ENCODE measurements at places on chromosomes 1 and 21. TPM values are rescaled to one million over a fixed set of nuclear protein-coding genes. Genes with fewer than 3 reads are reported as not detected.

DNA sequence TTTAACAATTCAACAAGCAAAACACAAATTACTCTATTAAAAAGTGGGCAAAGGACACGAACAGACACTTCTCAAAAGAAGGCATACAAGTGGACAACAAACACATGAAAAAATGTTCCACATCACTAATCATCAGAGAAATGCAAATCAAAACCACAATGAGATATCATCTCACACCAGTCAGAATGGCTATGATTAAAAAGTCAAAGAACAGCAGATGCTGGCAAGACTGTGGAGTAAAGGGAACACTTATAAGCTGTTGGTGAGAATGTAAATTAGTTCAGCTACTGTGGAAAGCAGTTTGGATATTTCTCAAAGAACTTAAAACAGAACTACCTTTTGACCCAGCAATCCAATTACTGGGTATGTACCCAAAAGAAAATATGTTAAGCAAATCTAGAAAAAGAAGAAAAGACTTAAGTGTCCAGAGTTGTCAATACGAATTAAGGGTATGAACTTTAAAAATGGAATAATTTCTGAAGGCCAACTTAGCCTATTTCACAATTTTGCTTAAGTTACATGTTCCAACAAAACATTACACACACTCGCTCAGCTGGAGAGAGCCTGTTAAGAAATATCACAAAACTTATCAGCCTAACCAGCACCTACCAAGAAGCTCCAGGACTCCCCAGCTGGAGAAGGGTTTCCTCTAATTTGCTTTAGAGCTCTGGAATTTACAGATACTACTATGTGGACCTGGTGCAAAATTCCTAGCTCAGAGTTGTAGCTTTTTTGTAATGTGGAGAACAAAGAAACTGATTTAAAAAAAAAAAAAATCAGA is 232.1 kb downstream of the DUSP10 start:
- DNase-seq: no peak

The USH2A gene
- total RNA-seq: 0.37 TPM

DNA sequence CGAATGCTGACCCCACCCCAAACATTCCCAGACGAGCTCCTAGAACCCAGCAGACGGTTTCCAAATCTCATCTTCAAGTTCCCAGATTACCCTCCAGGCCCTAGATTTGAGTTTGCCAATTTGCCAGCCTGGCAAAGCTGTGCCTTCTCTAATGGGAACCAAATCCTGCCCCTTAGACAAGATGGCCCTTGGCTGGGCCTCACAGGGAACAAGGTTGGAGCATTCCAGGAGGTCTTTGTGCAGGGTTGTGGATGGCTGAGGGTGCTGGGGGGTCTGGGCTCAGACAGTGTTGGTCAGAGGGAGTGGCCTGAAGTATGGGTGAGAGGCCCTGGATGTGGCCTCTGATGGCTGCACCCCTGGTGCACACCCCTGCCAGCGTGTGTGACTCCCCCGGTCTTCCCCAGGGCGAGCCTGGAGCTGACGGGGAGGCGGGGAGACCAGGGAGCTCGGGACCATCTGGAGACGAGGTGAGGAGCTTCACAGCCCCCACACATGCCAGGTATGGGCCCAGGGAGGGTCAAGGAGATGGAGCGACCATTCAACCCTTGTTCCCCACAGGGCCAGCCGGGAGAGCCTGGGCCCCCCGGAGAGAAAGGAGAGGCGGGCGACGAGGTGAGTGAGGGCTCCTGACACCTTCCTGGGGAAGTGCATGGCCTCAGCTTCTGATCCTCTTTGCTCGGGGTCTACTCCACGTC is 10.2 kb downstream of the COL6A1 start:
- peak; percentile 59 for DNase-seq

DNA sequence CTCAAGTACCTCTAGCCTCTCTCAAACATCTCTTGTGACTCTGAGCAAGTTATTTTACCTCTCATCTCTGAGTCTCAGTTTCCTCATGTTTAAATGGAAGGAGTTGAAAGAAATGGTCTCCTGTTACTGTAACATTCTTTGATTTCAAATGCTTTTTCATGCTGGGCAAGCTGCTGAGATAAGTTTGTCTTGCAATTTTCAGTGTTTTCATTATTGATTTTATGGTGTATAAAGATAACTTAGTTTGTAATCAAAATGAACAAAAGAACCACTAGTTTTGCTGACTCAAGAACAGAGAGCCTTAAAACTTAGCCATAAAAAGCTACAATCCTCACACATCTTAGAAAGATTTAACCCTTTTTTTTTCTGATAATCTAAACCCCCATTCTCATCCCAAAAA is 4.5 kb downstream of the LIPI start:
- DNase-seq: no peak

GRCh38 chr1:182690886-182691443 is 6.6 kb upstream of the RGS8 start:
- no peak for DNase-seq

- no peak for DNase-seq
Measured at GRCh38 chr1:203272633-203273205, 32.6 kb upstream of the BTG2 start.

The IGSF3 gene
- total RNA-seq: 58.7 TPM

DNA sequence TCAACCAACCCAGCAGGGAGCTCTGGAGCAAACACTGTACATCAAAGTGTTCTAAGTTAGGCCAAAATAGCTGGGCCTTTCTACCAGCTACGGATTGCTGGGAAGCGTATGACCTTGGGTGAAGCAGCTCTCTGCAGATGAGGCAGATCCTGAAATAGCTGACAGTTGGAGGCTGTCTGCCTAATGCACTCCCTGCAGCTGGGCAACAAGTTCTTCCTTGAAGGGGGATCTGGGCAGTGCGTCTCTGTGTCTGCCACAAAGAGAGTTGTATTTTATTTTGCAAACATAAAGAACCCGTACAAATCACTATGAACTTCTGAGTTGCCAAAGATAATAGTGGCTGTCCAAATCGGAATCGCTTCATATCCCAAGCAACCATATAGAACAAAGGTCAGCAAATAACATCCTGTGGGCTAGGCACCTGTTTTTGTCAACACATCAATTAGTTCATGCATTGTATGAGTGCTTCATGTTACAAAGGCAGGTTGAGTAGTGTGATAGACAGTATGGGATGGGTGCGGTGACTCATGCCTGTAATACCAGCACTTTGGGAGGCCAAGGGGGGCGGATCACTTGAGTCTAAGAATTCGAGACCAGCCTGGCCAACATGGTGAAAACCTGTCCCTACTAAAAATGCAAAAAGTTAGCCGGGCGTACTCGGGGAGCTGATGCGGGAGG is 29.1 kb upstream of the KLF17 start:
- DNase-seq: no peak

The CR1L gene
- 0.48 TPM for total RNA-seq

DNA sequence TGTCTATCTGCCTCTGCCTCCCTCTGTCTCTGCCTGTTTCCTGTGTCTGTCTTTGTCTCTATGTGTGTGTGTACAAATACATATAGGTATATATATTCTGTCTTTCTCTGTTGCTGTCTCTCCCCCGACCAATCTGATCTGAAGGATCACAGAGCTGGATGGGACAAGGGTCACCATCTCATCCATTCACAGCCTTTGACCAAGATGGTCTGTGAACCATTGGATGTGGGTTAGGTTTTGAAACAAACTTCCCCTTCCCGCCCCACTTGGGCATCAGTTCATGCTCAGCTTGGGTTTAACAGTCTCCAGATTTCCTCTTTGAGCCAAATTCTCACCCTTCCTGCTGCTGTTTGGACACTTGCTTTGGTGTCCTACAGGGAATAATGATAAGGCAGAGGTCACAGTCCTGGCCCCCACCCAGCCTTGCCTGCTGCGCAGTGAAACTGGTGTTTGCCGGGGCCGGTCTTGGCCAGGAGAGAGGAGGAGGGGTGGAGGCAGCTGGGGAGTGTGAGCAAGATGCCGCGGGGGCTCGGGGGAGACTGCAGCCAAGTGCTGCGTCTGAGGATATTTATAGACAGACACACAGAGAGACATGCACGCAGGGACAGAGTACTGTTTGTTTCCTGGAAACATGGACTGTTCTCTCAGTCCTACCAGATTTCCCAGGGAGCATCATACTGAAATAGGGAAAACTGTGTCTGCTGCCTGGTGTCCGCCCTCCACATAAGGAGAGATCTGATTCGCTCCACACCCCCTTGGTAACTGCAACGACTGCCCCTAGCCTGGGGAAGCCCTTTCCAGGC is 27.0 kb upstream of the BTG2 start:
- DNase-seq: peak; percentile 74

GRCh38 chr1:35505911-35506798 is 51.0 kb downstream of the KIAA0319L start:
- DNase-seq: no peak

- DNase-seq: no peak
Measured at GRCh38 chr21:35119501-35120047, 70.5 kb upstream of the RUNX1 start.

DNA sequence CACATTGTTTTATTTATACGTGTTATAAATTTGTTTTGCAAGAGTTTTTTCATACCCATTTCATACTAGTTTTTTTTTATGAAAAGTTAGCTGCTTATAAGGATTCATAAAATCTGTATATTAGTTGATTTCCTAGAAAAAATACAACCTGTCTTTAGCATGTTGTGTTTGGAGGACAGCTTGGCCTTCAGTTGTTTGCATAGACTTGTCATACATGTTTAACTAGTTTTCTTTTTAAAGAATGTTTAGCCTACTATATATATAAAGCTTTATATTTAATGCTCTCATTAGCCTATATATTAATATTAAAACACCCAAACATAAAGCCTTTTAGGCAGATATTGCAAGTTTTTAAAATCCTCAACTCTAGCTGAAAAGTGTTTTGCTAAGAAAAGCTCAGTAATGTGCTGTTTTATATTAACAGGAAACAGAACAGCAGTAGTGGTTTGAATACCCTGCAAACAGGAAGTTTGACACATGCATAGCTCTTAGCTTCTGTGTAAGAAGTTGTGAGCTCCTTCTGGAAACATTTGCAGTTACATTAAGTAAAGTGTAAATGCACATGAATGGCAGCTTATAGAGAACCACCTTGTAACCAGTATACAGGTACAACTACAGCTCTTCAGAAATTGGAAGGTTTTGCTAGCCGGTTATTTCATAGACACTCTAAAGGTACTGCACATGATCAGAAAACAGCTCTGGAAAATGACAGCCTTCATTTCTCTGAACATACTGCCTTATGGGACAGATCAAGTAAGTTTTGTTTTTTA is at the start of gene PRKACB:
Gene PRKACB (plus strand): TSS at position 476 of the 770 bp plus-strand sequence. CDS start 91 bp downstream, at position 567.
- no peak for DNase-seq

The S100A8 gene
- total RNA-seq: not detected

- DNase-seq: peak; percentile 35
Measured at GRCh38 chr21:38709876-38710275, 95.9 kb upstream of the ETS2 start.

The FALEC gene
- total RNA-seq: 2.6 TPM

DNA sequence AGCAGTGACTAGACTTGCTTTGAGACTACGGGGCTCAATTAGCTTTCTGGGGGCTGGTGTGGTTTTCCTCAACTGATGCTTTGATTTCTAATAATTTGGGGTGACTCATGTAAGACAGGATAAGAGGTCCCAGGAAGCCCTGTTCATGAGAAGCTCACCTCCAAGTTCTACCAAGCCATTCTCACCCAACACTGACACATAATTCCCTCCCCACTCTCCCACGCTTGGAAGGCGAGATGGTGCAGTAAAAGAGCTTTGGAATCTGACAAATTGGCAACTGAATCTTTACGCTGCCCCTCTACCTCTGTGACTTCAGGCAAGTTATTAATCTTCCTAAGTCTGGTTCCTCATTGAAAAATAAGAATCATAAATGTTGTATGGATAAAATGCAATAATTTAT is 299.1 kb upstream of the DUSP10 start:
- no peak for DNase-seq

DNA sequence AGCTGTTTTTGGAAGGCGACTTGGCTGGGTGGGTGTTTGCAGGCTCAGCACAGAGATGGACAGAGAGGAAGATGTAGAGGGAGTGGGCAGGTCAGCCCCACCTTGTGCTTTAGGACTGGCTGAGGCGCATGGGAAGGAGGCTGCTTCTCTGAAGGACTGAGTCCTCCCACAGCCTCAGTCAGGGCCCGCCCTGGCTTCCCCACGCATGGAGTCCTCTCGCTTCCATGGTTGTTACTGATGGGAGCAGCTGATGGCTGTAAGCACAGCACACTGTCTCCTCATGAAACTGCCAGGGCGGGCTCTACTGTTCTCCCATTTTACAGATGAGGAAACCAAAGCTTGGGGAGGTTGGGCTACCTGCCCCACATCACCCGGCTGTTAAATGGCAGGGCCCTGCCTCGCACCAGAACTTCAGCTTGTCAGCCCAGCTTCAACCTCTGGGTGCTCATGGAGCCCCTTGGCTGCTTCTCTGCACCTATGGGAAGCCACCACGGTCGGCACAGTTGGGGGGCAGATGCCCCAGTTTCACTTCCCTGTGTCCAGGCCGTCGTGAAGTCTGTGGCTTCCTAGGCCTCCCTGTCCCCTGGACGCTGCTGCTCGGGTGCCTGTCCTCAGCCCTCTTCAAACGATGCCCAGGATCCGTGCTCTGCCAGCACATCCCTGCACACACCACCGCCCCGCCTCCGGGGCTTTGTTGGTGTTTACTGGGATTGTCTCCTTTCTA is 2.4 kb downstream of the TMEM201 start:
- DNase-seq: peak; percentile 28

The BPNT1 gene
- total RNA-seq: 26.4 TPM

The HFM1 gene
- 6.0 TPM for total RNA-seq

GRCh38 chr21:28459193-28459592 is 533.5 kb downstream of the LTN1 start:
- no peak for DNase-seq

DNA sequence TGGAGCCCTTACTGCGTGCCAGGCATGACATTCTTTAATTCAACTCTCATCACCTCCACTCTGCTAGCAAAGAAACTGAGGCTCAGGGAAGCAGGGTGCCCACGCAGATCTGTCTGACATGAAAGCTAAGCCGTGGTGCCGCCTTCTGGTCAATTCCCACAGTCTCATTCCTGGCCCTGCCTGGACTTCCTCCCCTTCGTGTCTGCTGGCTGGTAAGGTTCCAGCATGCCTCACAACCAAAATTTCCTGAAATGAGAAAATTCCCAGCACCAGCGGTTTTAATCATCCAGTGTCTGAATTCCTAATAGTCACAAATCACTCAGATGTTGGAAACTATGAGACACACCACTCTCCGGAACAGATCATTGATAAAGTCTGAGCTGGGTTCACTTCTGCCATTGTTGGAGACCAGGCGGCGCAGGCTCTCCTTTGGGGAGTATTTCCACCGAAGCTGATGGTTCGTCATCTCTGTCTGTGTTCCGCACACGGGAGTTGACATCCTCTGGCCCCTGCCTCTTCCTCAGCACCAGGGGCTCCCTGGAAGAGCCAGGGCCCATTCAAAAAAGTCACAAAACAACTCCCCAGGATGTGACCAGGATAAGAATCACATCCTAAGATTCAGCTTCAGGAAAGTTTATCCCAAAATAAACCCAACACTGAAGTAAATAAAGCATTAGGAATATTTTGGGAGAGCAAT is 167.7 kb downstream of the PLPP3 start:
- no peak for DNase-seq

All from H7 (cell line).